ENCODE measurements at places on chromosomes 7 and 10.

GRCh38 chr10:49094646-49095045 is 20.7 kb downstream of the VSTM4 start:
- DNase-seq, result no peak

GRCh38 chr10:125079091-125079600 is 81.2 kb downstream of the CTBP2 start:
- no peak for DNase-seq

- DNase-seq, result no peak
These were observed 26.4 kb downstream of the PTPRE start for GRCh38 chr10:127933271-127933670.

- no peak for DNase-seq
These were observed 135.0 kb upstream of the INHBA start for GRCh38 chr7:41837916-41838315.

GRCh38 chr7:88919478-88920131 is 124.1 kb upstream of the TEX47 start:
- DNase-seq, result no peak
